ENCODE measurements at places on chromosomes 3 and 15.

- no peak for DNase-seq
Measured at GRCh38 chr3:152524198-152525140, 255.7 kb downstream of the MBNL1 start.

- DNase-seq: no peak
Measured at GRCh38 chr3:123034120-123034519, 6.6 kb upstream of the SEMA5B start.

- no peak for DNase-seq
Measured at GRCh38 chr3:79236496-79236895, 531.3 kb downstream of the ROBO1 start.

DNA sequence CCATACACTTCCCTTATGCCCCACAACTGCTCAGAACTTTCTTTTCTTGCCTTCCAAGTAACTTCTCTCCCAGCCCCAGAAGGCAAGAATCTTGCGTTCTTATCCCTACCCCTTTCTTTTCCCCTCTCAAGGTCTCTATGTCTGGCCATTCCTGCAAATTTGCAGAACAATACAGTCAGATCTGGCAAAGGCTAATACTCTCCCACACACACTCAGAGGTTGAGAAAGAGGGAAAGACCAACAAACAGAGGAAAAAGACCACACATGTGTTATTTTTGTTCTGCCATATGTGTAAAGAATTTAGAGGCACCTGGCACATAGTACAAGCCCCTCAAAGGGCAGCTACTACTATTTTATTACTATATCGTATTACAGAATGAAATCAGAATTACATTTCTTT is 25.7 kb downstream of the GJD2 start:
- no peak for DNase-seq

- no peak for DNase-seq
Measured at GRCh38 chr3:52185837-52186236, 12.1 kb upstream of the ALAS1 start.

- no peak for DNase-seq
Measured at GRCh38 chr15:60973637-60974415, 255.3 kb downstream of the RORA start.

- DNase-seq: no peak
Measured at GRCh38 chr3:197736010-197736490, 654 bp downstream of the RUBCN start.

DNA sequence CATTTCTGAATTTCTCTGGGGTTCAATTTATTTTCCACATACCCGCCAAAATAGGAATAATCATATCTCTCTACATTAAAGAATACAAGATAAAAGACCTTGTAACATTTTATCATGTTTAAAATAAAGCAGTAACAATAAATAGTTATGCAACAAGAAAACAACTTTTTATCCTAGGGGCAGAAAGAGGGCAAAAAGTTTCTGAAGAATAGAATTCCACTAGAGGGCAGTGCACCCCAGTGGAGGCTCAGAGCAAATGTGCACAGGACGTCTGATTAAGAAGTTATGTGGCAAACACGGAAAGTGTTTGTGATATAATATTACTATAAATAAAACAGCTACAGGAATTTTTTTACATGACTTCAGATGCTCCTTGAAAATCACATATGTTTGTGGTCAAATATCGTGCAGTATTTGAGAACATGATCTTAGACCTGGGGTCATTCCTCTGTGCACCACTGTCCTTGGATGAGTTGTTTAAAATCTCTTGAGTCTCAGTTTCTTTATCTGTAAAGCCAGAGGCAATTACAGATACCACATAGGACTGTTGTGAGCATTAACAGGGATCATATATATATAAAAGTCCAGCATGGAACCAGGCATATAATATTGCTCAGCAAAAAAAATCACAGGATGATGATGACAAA is 13.2 kb upstream of the PIK3R4 start:
- DNase-seq: no peak

DNA sequence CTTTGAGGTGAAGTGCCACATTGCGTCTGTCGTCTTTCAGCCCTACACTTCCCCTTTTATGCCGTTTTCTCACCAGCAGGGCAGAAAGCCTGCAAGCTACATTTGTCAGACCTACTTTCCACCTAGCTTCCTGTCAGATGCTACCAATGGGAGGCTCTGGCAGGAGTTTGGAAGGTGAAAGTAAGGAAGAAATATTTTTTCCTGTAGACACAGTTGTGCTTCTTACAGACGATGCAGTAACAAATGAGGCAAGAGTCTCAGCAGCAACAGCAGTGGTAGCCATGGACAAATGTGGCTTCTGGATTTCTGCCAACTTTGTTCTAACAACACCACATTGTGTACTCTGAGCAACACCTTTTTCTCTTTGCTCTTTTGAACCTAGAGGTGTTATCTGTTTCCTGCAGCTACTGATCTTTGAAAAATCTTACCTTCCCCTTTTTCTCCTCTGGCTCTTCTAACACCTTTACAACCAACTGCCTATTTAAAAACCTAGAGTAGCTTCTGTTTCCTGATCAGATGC is 70.6 kb upstream of the STT3B start:
- no peak for DNase-seq

DNA sequence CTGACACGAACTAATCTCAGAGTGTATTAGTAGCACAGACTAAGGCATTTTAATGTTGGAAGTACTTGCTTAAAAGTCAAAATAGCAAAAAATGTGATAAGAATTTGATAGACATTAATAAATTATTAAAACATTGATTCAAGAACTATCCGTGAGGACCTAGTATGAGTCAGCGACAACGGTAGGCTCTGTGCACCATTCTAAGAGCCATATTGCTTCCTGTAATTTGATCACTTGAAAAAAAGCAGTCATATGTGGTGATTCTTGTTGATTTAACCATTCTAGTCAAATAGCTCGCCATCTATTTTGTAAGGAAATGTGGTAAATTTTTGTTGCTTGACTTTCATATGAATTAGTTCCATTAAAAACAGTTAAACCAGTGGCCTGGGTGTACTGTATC is 534.9 kb upstream of the ARRDC4 start:
- no peak for DNase-seq

- no peak for DNase-seq
Measured at GRCh38 chr15:33618350-33618749, 307.6 kb downstream of the RYR3 start.

GRCh38 chr3:9951598-9951961 is 628 bp downstream of the PRRT3 start:
- no peak for DNase-seq

DNA sequence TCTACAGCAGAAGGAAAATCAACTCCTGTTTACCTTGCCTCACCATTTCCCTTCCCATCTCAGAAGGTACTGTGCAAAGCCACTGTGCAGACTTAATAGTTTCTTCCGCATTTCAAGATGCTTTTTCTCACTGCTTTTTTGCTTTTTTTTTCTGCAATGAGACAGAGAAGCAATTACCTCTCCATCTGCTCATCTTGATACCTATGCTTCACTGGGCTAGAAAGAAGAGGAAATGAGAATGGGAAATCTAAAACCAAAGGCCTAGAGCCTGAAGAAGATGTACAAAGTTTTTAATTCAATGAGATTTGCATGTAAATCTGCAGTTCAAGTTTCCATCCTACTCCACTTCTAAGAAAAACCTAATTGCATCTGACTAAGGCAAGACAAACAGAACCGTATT is 238.1 kb upstream of the SETMAR start:
- DNase-seq: no peak

GRCh38 chr15:51448622-51449399 is 107.4 kb downstream of the GLDN start:
- DNase-seq: no peak

GRCh38 chr3:158443632-158444031 is 127.4 kb upstream of the MLF1 start:
- no peak for DNase-seq

DNA sequence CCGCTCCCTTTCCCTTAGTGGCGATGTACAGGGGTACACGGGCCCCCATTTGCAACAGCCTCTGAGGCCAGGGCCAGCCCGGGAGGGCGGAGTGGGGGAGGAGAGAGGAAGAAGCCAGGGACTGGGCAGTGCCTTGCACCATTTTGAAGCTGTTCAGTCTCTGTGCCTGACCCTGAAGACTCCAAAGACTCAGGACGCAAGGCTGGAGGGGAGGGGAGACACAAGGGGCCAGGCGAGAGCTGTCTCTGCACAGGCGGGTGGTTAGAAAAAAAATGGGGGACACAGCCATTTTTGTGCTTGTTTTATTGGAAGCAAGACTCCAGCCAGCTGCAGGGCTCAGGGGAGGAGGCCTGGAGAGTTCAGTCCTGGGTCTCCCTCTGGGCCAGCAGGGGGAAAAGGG is 1.6 kb downstream of the RPP25 start:
- DNase-seq: no peak

DNA sequence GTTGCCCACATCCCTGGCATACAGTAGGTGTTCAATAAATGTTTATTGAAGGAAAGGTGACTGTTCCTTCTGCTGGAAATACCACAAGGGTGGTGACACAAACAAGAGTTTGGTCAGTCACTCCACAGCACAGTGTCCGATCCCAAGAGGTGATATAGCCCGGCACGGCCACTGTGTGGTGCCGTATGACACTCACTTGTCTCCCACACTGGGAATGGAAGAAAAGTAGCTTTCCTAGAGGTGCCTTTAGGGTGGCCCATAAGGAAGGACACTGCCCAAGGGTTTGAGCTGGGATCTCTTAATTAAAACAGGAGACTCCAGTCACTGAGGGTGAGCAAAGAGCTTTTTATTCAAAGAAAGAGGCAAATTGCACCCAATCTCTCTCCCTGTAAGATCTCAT is 40.5 kb downstream of the TGM4 start:
- no peak for DNase-seq

DNA sequence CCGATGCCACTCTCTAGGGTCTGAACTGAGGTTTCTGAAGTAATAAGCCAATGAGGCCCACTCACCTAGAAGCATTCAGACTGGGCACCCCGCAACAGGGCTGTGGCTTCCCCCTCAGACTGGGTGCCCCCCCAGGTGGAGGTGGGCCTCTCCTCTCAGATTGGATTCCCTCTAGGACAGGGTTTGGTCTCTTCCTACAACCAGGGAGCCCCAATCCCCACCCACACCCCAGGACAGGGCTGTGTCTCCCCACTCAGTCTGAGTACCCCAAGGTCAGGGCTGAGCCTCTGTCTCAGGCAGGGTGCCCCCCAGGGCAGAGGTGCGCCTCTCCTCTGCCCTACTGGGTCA is 27.7 kb downstream of the PTH1R start:
- no peak for DNase-seq

- no peak for DNase-seq
Measured at GRCh38 chr3:40765884-40766283, 241.1 kb downstream of the ZNF621 start.

GRCh38 chr3:12046406-12046805 is 42.2 kb downstream of the SYN2 start:
- no peak for DNase-seq

- DNase-seq: no peak
Measured at GRCh38 chr15:67215102-67215501, 39.4 kb downstream of the AAGAB start.

All from hypothalamus (tissue), 51 donors.